NCI-H524 treated with DMSO at 0.1 percent for 48 hours (cell line): ENCODE measurements at places on chromosomes 11 and 22.

GRCh38 chr22:29904020-29904419, 21.0 kb downstream of the MTMR3 start:
- no peak for DNase-seq

DNA sequence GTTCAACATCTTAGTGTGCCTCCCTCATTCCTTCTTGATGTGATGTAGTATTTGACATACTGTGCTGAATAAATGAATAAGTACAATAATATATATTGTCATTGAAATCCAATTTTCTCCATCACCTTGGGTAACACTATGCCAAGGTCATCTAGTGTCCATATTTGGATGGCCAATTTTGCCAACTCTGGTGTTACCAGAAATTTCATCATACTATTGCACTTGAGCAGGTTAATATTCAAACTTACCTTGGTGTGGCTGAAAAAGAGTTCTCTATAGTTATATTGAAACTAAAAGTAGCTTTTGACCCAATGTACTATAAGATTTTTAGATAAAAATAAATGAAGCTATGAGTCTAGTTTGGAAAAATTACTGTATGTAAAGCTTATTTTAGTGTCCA, 98.2 kb upstream of the SLC6A5 start:
- DNase-seq: no peak

GRCh38 chr22:23124611-23125511, 16.9 kb downstream of the RSPH14 start:
- no peak for DNase-seq

DNA sequence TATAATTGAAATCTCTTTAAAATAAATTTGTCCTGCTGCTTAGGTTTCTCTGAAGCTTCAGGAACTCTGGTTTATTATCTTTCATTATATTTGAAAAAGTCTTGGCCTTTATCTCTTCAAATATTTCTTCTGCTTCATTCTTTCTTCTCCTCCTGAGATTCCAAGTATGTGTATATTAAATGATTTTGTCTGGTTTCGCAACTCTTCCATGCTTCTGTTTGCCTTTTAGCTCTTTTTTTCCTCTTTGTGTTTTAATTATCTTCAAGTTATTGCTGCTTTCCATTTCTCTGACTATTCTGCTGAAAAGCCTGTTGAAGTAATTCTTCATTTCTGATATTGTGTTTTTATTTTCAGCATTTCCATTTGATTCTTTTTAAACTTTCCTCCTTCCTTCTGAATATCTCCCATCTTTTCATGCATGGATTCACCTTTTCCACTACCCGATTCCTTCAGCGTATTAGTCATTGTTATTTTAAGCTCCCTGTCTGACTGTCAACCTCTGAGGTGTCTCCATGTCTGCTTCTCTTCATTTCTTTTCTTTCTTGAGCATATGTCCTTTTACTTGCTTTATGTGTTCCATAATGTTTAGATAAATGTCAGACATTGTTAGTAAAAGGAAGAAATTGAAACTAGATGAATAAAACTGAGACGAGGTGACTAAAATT, 46.6 kb upstream of the CTSC start:
- no peak for DNase-seq

DNA sequence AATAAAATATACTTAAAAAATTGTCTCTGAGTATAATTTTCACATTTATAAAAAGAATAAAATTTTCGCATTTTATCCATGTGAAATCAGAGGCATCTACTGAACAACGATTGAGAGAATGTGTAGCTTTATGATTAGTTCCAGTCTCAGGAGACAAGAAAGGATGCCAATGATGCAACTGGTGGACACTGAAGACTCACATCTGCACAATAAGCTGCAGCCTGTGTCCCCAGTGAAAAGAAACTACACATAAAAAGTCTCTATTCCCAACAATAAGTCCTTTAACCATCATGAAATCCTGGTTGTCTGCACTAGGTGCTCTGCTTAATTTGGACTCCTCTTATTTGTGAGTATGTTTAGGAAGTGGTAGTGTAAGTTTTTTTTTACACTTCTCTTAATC, 22.0 kb downstream of the OR5AS1 start:
- no peak for DNase-seq

- peak; percentile 88 for DNase-seq
These were observed 85.2 kb downstream of the BUD13 start for GRCh38 chr11:116687458-116688201.

GRCh38 chr11:67113231-67113721, 5.8 kb upstream of the KDM2A start:
- DNase-seq: no peak

DNA sequence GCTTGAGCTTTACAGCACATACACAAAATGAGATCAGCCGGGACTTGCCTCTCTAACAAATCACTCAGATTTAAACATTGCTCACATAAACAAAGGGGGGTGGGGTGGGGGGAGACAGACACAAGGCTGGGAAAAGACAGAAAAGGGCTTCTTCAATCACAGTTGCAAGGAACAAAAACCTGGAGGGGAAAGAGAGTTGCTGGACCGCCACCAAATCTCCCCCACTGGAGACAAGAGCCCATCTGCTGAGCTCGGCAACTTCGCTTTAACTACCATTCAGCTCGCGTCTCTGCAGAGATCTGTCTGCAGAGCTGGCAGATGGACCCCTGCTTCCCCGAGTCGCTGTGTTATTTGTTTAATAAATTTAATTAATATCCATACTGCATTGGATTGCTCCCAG, 165.0 kb downstream of the RCN1 start:
- peak; percentile 90 for DNase-seq

GRCh38 chr11:133118563-133119268, 413.6 kb downstream of the OPCML start:
- DNase-seq: no peak

GRCh38 chr11:86287468-86287796, 14.6 kb upstream of the HIKESHI start:
- no peak for DNase-seq

- DNase-seq: no peak
These were observed 13.1 kb downstream of the TBCEL start for GRCh38 chr11:121037016-121037415.

GRCh38 chr11:120576606-120577005, 65.1 kb downstream of the GRIK4 start:
- no peak for DNase-seq

DNA sequence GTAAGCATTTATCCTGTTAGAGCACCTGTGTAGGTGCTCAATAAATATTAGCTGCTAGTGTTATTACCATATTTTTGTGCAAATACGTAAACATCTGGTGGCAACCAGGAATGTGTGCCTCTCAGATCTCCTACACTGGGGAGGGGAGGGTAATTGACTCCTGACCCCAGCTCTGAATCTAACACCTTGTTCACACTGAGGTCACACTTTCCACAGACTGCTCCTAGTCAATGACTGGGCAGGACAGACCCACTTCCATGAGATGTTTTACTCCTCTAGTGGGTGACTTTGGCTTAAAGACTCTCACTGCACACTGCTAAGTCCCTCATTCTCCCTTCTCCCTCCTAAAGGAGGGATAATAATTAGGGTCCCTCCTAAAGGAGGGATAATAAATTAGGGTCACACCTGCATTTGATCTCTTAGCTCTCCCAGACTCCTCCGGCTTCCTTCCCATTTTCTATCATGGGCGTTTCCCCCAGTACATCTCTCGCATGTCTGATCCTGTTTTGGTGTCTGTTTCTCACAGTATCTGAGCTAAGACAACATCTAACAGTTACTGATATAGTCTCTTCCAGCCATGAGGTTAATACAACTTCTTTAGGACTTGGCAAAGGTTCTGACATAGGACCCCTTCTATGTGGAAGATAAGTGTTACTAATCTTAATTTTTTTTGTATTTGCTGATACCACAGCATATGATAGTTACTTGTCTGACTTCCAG, 8.0 kb downstream of the CSTPP1 start:
- no peak for DNase-seq

GRCh38 chr11:27740362-27741013, 40.2 kb upstream of the BDNF start:
- no peak for DNase-seq

- no peak for DNase-seq
These were observed 20.6 kb downstream of the PDE2A start for GRCh38 chr11:72653649-72654048.
